MV-4-11 (cell line): ENCODE measurements at places on chromosomes 13 and 19.

DNA sequence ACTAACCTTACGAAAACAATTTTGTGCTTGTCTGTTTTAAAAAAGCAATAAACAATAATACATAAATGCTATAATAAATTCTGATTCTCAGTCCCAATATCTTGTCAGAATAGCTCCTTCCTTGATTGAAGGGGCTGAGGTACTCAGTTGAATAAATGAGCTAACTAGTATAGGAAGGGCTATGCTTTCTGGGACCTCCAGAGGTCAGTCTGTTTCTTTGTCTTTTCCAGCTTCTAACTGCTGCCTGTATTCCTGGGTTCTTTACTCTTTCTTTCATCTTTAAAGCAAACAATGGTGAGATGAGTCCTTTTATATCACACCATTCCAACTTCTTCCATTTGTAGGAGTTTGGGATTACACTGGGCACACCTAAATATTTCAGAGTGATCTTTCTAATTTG lies 1297.0 kb upstream of the ATXN8OS start:
- DNase-seq = peak; percentile 2

- DNase-seq = no peak
Observed at GRCh38 chr13:28435917-28436316, 59.0 kb downstream of the FLT1 start.

DNA sequence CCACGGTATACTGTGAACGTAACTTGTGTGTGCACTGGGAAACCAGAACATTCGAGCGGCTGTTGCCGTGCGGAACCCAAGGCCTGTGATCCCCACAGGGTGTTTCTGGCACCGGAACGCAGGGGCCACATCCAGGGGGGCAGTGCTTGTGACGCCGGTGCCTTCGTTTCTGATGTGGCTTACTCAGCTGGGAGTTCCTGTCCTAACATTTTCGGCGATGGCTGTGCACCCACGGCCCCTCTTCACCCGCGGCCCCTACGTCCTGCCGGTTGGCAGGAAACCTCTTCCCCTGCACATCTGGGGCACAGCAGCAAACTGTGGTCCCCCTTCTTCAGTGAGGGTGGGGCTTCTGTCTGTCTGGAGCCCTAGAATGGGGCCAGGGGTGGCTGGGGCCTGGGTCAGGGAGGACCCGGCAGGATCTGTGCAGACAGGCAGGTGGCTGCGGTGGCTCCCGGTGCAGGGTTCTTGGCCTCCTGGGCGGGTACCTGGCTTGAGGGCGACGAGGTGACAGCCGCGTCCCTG lies 26.2 kb downstream of the CSNK1G2 start:
- no peak for DNase-seq

DNA sequence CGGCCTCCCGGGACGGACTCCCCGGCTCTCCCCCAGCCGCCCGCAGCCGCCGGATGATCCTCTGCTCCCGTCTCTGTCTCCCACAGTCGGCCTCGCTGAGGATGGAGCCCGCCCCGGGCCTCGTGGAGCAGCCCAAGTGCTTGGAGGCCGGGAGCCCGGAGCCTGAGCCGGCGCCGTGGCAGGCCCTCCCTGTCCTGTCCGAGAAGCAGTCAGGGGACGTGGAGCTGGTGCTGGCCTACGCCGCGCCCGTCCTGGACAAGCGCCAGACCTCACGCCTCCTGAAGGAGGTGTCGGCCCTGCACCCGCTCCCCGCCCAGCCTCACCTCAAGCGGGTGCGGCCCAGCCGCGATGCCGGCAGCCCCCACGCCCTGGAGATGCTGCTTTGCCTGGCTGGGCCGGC lies 6.8 kb downstream of the ADAT3 start:
- DNase-seq = no peak

DNA sequence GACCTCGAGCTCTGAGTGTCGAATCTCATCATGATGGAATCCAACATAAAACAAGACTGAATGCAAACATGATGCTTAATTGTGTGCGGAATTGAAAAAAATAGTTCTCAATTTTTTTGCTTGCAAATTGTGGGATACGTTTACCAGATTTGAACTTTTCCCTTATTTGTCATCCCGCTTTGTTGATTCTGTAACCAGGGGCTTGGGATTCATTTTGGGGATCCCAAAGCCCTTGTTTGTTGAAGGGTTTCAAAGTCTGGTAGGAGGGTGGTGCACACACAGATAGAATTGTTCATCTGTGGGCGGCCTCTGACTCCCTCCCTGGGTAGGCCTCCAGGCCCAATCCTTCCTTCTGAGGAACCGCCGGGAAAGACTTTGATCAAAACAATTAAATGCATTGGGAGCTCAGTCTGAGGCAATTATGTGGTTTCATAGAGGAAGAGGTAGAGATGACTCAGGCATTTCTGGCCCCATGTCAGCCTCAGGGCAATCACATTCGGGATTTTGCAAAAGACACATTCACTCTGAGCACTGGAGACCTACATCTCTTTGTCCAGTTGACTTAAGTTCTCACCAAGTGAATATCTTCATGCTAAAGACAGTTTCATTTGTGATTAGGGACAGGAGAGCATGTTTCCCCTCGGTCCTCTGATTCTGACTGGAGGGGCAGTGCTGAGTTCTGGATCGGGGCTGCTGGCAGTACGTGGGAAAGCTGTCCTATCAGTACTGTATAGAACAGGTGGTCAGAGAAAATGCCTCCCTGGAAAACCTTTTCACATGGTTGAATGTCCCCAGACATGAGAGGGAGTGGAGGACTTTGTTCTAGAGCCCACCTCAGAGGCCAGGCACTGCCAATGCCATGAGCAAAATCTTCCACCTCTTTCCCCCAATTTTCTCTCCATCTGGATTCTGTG lies 27.8 kb upstream of the IGFL4 start:
- DNase-seq = peak; percentile 69

- DNase-seq = no peak
Observed at GRCh38 chr19:33551676-33552075, 30.1 kb upstream of the PEPD start.

GRCh38 chr19:35754370-35755130 lies 2.3 kb downstream of the HSPB6 start:
- DNase-seq = no peak

DNA sequence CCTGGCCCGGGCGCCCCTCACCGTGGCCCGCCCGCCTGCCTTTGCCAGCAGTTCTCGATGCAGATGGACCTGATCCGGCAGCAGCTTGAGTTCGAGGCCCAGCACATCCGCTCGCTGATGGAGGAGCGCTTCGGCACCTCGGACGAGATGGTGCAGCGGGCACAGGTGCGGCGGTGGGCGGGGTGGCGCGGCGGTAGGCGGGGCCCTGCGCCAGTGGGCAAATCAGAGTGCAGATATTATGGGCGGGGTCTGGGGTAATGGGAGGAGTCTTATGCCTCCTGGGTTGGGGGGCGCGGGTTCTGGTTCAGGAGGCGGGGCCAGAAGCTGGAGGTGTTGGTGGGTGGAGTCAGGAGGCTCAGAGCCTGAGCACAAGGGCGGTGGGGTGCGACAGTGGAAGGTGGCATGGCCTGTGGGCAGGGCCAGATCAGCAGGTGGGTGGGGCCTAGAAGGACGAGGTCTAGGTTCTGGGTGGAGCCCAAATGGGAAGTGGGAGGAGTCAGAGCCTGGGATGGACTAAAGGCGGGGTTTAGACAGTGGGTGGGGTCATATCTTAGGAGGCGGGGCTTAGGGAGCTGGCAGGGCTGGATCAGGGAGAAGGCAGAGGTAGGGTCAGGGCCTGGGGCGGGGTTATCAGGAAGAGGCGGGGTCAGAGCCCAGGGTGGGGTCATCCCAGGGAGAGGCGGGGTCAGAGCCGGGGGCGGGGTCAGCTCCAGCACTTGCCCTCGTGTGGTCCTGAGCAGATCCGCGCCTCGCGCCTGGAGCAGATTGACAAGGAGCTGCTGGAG lies 5.6 kb downstream of the APC2 start:
- peak; percentile 75 for DNase-seq

DNA sequence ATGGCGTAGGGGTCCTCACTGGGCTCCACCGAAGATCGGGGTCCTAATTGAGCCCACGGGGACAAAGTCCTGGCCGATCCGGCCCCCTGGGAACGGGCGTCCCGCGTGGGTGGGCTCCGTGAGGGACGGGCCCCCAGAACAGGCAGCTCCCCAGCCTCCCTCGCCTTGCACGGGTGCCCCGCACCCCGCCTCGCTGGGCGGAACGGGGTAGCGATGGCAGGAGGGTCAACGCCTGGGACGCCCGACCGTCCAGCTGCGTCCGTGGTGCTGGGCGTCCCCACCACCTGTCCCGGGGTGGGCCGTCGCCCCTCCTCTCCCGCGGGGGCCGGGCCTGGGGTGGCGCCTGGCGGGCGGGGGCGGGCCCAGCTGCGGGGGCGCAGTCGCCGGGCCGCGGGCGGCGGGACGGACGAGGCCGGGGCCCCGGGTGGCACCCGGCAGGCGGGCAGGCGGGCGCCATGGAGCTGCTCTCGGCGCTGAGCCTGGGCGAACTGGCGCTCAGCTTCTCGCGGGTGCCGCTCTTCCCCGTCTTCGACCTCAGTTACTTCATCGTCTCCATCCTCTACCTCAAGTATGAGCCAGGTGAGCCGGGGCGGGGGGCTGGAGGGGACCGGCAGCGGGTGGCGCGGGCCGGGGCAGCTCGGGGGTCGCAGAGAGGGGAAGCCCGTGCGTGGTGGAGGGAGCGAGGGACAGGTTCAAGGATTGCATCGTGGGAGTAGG lies at the start of gene TMEM38A:
Gene TMEM38A, plus strand, starts transcription at position 377 of the 717 bp plus-strand sequence. Its CDS starts 79 bp downstream, at position 456.
- no peak for DNase-seq
